ENCODE measurements at places on chromosomes 7 and 10. TPM values are rescaled to one million over a fixed set of nuclear protein-coding genes. Genes with fewer than 3 reads are reported as not detected.

FASTK gene
- 92.6 TPM for total RNA-seq

CASP7 gene
- 20.7 TPM for total RNA-seq

TEX36 gene
- not detected for total RNA-seq

DNA sequence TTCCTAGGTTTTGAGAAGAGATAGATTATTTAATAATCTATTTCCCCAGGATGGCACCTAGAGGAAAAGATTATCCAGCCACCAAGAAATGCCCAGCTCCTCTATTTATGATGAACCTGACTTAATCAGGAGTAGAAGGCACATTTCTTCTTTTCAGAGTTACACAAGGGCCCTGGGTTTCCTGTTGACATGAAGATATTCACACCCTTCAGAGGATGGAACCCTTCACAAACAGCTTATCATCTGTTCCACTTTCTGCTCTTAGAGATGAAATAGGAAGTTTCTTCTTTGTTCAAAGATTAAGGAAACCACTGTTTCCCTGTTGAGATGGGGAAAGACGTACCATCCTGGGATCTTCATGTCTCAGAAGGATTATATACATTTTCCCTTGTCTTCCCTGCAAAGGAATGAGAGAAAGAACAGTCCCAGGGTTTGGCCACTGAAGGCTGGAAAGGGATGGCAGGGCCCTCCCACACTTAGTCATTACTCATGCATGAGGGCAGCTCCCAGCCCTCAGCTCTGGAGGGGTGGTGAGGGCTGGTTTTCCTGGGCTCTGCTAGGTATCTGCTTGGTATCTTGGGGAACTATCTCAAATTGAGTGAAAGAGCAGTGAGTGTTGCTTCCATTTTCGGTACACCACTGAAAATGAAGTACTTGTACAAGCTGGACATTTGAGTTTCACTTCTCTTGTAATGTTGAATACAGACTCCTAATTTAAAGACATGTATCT is 64.0 kb downstream of the MTPAP start:
- H3K4me1 ChIP-seq, result peaks cover 15% of the 10 kb centered on the region
- no peak for DNase-seq
- H3K4me3 ChIP-seq, result no peak overlapping the region
- no peak overlapping the region for H3K27ac ChIP-seq
- peaks cover 7% of the 10 kb centered on the region for H3K27me3 ChIP-seq

DNA sequence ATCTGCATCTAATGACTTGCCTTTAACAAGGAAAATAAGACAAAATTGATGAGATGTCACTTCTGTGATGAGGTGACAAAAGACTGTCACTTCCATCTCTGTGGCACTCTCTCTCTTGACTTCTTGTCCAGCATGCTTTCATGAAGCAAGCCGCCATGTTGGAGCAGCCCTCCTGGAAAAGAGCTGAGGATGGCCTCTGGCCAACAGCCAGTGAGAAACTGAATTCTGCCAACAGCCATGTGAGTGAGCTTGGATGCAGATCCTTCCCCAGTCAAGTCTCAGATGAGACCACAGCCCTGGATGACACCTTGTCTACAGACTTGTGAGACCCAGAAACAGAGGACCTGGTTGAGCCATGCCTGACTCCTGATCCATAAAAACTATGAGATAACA is 412.6 kb upstream of the SHH start:
- no peak overlapping the region for H3K4me3 ChIP-seq
- H3K36me3 ChIP-seq, result no peaks in the 10 kb centered on the region
- no peaks in the 10 kb centered on the region for H3K27me3 ChIP-seq
- DNase-seq, result no peak
- H3K4me1 ChIP-seq, result no peaks in the 10 kb centered on the region

- DNase-seq, result no peak
- no peak overlapping the region for H3K27ac ChIP-seq
- H3K4me3 ChIP-seq, result no peak overlapping the region
- no peaks in the 10 kb centered on the region for H3K36me3 ChIP-seq
Measured at GRCh38 chr10:25704622-25705021, 229.4 kb upstream of the MYO3A start.

DNA sequence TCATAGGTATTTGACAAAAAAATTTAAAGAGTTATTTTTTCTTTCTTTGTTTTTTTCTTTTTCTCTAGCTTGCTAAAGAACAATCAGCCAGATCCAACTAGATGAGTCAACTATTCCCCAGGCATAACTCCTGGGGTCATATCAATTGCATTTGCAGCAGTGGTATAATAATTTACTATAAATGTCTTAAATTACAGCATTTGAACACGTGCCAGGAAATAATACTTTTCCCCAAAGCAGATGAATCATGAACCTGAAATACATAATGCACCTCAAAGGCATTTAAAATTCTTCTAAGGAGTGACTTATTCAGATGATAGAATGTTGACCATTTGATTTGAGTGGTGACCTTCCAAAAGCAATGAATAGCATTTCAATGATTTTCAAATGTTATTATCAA is 190.1 kb downstream of the LRRTM3 start:
- H3K27me3 ChIP-seq, result no peaks in the 10 kb centered on the region
- no peak for DNase-seq
- no peaks in the 10 kb centered on the region for H3K36me3 ChIP-seq
- H3K4me1 ChIP-seq, result no peaks in the 10 kb centered on the region
- H3K27ac ChIP-seq, result no peak overlapping the region

DNA sequence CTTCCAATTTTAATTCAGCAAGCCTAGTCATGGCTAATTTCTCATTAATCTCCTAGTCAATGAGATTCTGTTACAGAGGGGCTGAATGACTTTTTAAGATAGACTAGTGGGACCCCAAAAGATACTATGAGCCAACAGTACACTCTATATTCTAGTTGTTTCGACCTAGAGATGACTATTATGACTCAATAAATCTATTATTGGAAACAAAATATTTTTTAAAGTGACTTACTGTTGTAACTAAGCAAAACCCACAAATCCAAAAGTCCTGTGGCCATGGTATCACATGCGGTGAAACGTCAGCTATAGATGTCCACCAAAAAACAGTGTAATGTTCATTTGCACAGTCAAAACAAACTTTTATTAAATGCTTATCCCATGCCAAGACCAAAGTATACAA is 95.3 kb upstream of the ADO start:
- H3K4me3 ChIP-seq, result no peak overlapping the region
- DNase-seq, result no peak
- peaks cover 19% of the 10 kb centered on the region for H3K4me1 ChIP-seq
- H3K27me3 ChIP-seq, result peaks cover 1% of the 10 kb centered on the region
- no peak overlapping the region for H3K27ac ChIP-seq

DNA sequence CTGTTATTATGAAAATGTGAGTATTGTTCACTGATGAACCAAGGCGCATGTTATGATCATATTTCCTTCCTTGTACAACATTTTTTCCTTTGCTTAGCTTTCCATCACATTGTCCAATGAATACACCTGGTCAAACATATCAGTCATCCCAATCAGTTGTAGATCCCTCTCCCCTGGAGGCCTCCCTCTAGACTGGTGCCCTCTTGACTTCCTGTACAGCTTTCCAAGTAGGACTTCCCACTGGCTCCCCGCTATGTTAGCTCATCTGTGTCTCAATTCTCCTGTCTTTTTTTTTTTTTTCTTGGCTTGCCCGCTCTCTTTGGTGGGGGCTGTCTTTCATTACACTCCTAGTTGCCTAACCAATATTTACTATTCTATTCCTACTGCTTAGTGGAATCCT is 214.2 kb upstream of the NPY start:
- no peak overlapping the region for H3K27ac ChIP-seq
- no peaks in the 10 kb centered on the region for H3K36me3 ChIP-seq
- peaks cover 2% of the 10 kb centered on the region for H3K27me3 ChIP-seq
- no peak for DNase-seq

DNA sequence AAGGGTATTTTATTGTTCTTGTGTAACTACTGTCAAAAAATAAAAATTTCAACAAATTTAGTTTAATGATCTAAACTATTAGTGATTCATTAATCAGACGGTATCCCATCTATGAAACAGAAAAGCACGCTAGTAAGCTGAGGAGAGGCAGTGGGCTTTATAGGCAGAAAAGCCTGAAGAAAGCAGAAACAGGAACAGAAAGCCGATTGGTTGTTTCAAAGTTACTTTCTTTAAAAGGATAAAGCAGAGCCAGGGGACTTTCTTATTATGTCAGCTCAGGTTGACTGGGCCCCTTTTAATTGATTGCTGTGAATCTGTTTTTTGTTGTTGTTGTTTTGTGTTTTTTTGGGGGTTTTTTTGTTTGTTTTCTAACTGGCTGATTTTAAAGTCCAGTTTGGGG is 105.5 kb downstream of the TES start:
- no peak for DNase-seq
- H3K4me1 ChIP-seq, result peaks cover 7% of the 10 kb centered on the region
- H3K36me3 ChIP-seq, result no peaks in the 10 kb centered on the region
- peaks cover 2% of the 10 kb centered on the region for H3K27me3 ChIP-seq
- no peak overlapping the region for H3K4me3 ChIP-seq
- H3K27ac ChIP-seq, result no peak overlapping the region

DNA sequence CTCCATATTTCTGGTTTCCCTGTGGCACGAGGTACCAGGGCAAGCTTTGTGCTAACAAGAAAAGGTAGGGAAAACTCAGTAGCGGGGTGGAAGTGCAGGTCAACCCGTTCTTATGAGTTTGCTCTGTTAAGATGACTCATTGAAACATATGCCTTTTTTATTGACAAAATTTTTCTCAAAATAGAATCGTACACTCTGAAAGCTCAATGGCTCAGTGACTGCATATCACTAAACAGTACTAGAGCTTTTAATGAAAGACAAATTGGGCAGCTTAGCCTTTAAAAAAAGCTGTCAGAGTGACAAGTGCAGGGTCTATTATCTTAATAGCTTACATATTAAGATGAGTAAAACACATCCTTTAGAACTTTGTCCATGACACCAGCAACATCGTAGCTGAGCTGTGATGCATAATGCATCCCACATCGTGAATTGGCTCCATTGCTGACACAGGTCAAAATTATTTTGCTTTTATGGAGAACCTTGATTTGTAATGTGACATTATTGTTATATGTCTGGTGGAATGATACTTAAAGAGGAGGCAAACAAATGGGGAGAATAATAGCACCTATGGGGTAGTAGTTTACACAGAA is 264.4 kb downstream of the ETV1 start:
- H3K4me1 ChIP-seq, result no peaks in the 10 kb centered on the region
- H3K27me3 ChIP-seq, result no peaks in the 10 kb centered on the region
- no peak for DNase-seq
- H3K27ac ChIP-seq, result no peak overlapping the region
- H3K36me3 ChIP-seq, result no peaks in the 10 kb centered on the region

GRCh38 chr7:117072620-117073118 is 119.4 kb downstream of the ST7 start:
- peaks cover under 1% of the 10 kb centered on the region for H3K27me3 ChIP-seq
- H3K36me3 ChIP-seq, result no peaks in the 10 kb centered on the region

- H3K36me3 ChIP-seq, result no peaks in the 10 kb centered on the region
- peaks cover 5% of the 10 kb centered on the region for H3K27me3 ChIP-seq
- H3K4me1 ChIP-seq, result no peaks in the 10 kb centered on the region
- no peak overlapping the region for H3K27ac ChIP-seq
- no peak overlapping the region for H3K4me3 ChIP-seq
Measured at GRCh38 chr10:68550747-68551411, 9.3 kb upstream of the TET1 start.
